ENCODE measurements at places on chromosomes 1 and 21.

DNA sequence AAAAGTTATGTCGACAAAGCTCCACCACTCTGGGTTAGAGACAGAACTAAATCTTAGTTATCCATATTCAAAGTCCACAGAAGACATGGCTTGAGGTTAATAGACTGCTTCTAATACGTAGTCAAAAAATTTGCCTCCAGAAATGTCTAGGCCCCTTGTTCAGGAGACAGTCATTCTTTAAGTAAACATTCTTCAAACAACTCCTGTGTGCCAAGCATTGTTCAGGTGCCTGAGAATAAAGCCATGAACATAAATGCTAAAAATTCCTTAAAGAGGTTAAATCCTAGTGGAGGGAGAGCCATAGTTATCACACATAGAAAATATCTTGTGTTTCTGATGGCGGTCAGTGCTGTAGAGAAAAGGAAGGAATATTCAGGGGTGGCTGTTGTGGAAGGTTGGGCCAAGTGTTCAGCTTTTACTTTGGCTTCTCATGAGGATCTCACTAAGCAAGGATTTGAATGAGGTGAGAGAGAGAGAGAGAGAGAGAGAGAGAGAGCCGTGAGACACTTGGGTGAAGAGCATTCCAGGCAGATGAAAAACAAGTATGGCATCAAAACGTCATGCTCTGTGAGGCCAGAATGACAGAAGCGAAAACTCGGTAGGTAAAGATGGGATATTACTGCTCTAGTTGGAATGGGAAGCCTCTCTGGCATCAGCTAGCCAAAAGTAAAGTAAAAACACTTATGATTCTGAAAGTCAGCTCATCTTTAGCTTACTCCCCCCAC, 187.1 kb downstream of the GREM2 start:
- DNase-seq: no peak

DNA sequence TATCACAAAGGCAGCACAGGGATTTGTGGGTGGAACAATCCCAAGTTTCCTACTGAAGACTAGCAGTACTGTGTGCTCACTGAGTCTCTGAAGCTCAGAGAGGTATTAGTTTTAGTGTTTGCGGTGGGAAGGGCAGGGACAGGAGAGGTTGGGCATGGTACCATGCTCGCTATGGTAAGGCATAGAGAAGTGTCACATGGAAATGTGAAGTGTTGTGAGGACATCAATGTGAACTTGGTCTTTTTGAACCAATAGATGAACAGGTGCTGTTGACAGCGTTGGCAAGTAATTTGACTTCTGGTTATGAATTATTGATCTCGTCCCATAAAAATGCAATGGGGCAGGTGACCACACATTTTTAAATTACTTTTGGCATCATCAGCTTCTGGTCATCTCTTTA, 55.8 kb upstream of the ADAMTS1 start:
- no peak for DNase-seq

- DNase-seq: no peak
Measured at GRCh38 chr1:38541223-38541622, 318.3 kb downstream of the RRAGC start.

DNA sequence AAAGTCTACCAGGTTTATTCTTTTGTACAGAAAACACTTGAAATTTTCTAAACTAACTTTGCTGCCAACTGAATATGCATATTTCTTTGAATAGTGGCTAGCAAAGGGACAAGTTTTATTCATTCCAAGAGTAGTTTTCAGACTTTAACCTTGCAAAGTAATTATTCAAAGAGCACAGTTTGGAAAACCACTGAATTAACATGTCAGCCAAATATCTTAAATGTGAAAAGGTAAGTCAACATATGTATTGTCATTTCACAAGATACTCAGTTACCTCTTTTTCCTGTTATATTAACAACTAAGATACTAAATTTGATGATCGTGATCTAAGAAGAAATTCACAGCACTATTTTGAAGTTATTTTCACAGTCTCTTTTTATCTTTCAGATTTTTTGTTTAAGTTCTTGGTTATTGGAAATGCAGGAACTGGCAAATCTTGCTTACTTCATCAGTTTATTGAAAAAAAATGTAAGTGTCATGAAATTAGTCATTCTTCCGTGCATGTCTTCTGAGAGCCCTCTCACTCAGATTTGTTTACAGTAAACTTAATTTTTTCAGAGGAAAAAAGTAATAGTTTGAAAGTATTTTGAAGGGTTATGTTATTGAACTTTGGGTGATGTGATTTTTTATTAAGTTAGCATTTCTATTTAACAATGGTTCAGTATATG, 15.3 kb downstream of the RAB4A start:
- DNase-seq: no peak

GRCh38 chr1:182634306-182635072, 30.3 kb upstream of the RGS16 start:
- DNase-seq: no peak

- DNase-seq: no peak
Measured at GRCh38 chr1:180501865-180502360, 464 bp downstream of the ACBD6 start.

DNA sequence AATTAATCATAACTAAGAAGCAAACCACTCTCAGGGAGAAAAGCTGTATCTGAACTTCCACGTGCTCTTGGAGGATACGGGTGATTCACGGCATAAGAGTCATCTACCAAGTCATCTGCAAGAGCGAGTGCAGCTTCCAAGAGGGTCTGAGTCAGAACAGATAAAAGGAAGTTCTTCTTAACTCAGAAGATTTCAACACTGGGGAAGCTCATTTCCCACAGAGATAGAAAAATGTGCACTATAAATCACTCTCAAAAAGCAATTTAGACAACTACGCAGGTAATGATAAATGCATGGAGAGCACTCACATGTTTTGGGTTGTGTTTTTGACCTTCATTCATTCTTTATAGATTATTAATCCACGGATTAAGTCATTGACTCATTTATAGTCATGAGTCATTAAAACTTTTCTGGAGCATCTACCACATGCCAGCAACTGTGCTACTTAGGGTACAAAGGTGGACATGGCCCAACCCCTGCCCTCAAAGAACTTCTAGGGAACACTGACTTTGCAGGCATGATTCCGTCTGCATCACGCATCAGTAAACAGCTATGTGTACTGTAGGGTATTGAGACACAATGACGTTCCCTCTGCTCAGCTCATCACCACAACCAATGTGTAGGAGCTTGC, 20.8 kb downstream of the KCNJ15 start:
- peak; percentile 37 for DNase-seq

GRCh38 chr1:65371544-65371943, 48.9 kb upstream of the LEPR start:
- no peak for DNase-seq

GRCh38 chr1:210629276-210629675, 300.6 kb downstream of the HHAT start:
- DNase-seq: no peak

DNA sequence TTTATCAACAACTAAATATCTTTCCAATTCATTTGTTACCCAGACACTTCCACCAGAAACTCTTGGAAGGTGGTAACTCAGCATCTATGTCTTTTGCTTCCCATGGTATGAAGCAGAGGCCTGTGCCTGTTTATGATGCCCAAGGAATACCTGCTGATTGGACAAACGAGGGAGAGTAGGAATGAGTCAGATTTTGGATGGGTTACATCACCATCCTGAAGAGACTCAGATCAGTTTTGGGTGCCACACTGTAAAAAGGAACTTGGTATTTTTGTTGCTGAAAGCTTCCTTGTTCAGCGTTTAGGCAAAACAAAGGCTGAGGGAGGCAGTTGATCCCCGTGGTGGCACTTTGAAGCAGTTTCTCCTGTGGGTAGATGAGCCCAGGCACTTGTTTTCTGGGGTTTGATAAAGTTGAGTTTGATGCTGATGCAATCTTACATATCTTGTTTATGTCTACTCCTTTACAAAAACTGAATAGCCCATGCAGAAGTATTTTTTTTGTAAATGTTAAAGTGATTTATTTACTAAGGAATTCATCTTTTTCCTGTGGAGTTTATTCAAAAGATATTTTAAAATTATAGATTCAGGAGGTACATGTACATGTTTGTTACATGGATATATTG, 26.7 kb upstream of the CYP4X1 start:
- no peak for DNase-seq

GRCh38 chr1:41537788-41538351, 53.4 kb upstream of the EDN2 start:
- DNase-seq: no peak

DNA sequence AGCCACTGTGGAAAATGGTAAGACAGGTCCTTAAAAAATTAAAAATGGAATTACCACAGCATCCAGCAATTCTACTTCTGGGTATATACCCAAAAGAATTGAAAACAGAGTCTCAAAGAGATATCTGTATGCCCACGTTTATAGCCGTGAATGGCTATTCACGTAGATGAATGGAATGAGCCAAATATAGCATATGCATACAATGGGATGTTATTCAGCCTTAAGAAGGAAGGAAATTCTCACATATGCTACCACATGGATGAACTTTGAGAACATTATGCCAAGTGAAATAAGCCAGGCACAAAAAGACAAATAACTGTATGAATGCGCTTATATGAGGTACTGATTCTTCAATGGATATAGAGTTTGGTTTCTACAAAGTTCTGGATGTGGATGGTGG, 134.5 kb upstream of the KCNE2 start:
- DNase-seq: no peak

- no peak for DNase-seq
Measured at GRCh38 chr1:214928574-214928973, 154.0 kb upstream of the KCNK2 start.

DNA sequence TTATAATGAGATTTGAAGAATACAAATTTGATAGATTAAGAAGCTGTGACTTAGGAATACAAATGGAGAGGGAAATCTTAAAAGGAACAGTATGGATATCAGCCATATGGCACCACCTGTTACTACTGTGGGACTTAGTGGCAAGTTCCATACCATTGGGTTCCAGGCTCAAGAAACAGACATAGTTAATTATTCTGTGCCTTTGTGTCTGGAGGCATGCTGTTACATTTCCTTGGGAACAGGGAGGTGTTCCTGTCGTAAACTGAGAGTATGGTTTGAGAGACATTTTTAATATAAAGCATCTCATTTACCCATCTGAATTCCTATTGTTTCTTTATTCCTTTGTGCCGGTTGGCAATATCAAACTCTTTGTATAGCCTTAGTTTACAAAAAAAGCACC, 15.2 kb downstream of the PLA2G4A start:
- DNase-seq: no peak

DNA sequence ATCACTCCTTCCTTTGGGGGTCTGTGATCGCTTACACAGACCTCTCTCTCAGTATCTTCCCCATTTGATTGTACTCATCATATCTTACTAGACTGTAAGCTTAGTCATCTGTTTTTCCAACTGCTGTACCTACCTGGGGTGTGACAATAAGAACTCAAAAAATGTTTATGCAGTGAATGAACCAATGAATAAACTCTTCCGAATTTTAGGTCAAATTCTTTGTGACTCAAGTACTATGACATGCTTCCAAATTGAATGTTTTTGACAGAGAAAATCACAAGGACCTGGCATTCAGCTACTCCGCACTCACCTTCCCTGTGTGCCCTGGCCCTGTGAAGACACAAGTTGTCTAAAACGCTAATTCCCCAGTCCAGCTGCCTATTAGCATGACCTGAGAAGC, 42.1 kb downstream of the TMCO4 start:
- no peak for DNase-seq

DNA sequence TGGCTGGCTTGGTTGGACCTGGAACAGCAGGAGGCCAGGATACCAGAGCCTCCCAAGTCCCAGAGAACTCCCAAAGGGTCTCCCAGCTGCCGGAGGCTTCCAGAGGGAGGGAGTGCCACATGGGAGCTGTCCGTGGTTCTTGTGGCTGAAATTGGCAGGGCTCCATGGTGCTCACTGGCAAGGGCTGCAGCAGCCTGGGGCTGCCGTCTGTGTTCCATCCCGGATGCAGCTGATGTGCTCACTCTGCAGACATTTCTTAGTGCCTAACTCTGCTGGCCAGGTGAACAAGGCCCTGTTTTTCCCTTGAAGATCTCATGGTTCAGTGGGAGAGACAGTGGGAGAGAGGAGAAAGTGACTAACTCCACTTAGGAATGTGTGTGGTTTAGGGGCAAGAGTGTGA, 261.1 kb downstream of the CAMTA1 start:
- no peak for DNase-seq

DNA sequence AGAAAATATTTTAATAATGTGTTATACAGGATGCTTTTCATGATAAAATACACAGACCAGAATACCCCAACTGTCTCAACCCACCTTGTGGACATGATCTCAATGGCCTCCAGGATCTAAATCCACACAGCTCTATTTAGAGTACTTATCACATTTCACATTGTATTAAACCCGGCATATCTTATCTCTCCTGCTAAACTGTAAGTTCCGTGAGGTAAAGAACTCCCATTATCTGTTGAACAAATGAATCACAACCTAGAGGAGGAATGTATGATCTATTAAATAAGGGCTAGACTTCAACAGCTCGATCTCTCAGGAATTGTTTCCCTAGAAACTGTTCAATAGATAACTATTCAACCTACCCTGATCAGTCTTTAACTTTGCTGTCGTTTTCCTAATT, 6.9 kb downstream of the ETV3 start:
- DNase-seq: no peak

GRCh38 chr1:70675737-70676156, 264.7 kb downstream of the CTH start:
- no peak for DNase-seq

- no peak for DNase-seq
Measured at GRCh38 chr1:227185291-227185690, 133.0 kb downstream of the CDC42BPA start.

GRCh38 chr1:5455056-5455455, 537.2 kb downstream of the NPHP4 start:
- DNase-seq: no peak

GRCh38 chr1:19793360-19794046, 6.2 kb downstream of the TMCO4 start:
- DNase-seq: no peak

- no peak for DNase-seq
Measured at GRCh38 chr1:206792939-206793607, 20.8 kb upstream of the IL10 start.

DNA sequence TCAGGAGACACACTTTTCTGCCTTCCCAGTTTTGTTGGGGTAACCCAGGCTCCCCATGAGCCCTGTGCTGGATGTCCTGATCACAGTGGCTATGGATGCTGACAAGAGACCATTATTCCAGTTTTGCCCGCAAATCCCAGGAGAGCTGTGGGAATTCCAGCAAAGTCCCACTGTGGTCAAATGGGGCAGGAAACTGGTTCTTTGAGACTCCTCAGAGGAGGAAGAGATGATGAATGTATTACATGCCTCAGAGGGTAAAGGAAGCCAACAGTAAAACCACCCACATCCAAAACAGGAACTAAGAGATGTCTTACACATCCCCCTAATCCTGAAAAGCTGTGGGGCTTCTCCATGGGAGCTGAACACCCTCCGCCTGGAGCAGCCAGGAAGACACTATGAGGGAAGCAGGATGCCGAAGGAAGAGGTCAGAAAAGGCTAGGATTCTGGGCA, 12.8 kb upstream of the MPZL1 start:
- no peak for DNase-seq

- no peak for DNase-seq
Measured at GRCh38 chr1:221630236-221630635, 111.7 kb downstream of the DUSP10 start.

- DNase-seq: no peak
Measured at GRCh38 chr1:58855274-58856165, 71.7 kb upstream of the JUN start.

All from T-helper 2 cell treated with Interferon-gamma antibody and Interleukin-4, amounts not matched to agents 5 μg/mL and 100 μg/mL, for 36 hours (primary cell).